NCI-H226 (cell line): ENCODE measurements at places on chromosomes 7 and 10.

DNA sequence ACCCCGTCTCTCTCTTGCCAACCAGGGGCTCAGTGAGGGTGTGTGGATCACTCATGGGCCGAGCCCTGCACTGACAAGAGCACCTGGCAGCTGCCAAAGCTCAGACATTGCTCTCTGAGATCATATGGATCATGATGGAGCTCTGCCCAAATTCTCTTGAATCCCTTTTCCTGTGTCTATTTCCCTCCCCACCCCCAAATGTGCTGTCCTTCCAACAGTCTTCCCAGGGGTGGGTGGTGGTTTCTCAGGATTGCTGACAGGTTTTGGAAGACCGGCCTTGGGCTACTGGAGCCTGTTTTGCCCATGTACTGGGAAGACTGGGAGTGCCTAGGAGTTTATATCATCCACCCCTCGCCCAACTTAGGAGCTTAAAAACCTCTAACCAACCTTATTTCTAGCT, 10.5 kb downstream of the ARHGAP22 start:
- no peak for DNase-seq

GRCh38 chr10:108443636-108444035, 1279.1 kb upstream of the SORCS1 start:
- no peak for DNase-seq

DNA sequence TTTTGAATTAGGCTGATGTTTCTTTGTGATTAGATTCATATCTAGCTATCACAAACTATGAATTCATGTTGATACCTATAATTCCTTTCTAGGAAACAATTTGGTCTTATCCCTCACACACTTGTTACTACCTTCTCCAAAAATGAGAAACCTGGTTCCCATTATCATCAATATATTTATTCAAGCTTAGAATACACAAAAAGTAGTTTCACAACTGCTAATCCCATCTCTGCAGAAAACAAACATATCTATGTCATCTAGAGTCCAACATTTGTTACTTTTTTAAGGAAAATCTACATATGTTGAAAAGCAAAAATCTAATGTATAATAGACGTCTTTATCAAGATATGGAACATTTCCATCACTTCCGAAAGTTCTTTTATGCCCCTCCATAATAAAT, 110.4 kb downstream of the MICU1 start:
- DNase-seq: no peak

GRCh38 chr7:85796956-85797355, 610.1 kb upstream of the SEMA3D start:
- no peak for DNase-seq

GRCh38 chr10:90269699-90270098, 568.3 kb downstream of the KIF20B start:
- DNase-seq: no peak

- no peak for DNase-seq
Measured at GRCh38 chr7:101216860-101217387, 457 bp downstream of the PLOD3 start.

DNA sequence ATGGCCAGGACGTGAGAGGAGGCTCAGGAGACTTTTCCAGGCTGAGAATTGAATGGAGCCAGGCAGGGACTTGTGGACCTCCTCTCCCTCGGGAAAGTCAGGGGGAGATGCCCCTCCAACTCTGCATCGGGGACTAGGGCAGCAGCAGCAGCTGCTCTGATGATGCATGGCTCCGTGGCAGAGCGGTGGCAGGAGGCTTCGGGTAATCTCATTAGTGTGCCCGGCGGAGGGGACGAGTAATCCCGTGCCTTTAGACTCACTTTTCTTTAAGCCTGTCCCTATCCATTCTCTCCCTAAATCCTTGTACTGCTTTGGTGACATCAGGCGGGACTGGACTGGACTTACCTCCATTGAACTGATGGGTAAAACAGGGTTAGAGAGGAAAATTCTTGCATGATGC, 75.1 kb downstream of the ZMIZ1 start:
- no peak for DNase-seq

GRCh38 chr10:17143055-17143690, 13.6 kb upstream of the CUBN start:
- DNase-seq: no peak

- DNase-seq: no peak
Measured at GRCh38 chr7:77232467-77232866, 32.8 kb upstream of the FGL2 start.

DNA sequence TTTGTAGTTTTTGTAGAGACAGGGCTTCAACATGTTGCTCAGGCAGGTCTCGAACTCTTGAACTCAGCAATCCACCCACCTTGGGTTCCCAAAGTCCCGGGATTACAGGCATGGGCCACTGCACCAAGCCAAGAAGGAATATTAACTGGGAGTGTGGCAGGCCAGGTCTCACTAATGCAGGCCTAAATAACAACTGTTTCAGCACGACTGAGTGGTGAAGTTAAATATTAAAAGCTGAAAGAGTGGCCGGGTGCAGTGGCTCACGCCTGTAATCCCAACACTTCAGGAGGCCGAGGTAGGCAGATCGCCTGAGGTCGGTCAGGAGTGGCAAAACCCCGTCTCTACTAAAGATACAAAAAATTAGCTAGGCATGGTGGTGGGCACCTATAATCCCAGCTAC, 21.1 kb downstream of the CHUK start:
- DNase-seq: no peak

DNA sequence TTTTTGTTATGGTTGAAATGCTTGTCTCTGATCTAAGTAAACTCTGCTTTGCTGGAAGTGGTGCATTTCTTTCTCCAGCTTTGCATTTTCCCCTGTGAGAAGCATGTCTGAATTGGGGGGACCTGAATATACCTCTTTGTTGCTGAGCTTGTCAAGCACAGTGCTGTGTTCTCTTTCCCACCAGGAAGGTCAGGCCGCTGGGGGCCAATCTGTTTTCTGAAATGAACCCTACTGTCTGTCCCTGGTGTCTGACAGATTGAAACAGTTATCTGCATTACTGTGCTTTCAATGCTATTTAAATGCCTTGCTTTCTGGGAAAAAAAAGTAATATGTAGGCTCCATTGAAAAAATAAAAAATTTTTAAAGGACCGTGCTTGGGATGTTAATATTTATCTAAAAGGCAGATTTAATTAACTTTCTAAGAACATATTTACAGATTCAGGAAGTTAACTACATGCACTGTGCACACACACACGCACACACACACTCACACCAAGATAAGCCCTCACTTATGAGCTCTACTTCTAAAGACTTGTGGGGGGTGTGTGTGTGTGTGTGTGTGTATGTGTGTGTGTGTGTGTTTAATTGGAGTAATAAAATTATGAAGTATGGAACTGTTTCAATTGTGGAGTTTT, 127.0 kb upstream of the FZD1 start:
- no peak for DNase-seq

- DNase-seq: no peak
Measured at GRCh38 chr10:106173838-106174237, 990.7 kb downstream of the SORCS1 start.

GRCh38 chr7:11298220-11298619, 324.5 kb downstream of the PHF14 start:
- no peak for DNase-seq

GRCh38 chr7:41567031-41567730, 135.7 kb downstream of the INHBA start:
- DNase-seq: peak; percentile 72

- DNase-seq: no peak
Measured at GRCh38 chr7:158204453-158204852, 383.2 kb downstream of the PTPRN2 start.

DNA sequence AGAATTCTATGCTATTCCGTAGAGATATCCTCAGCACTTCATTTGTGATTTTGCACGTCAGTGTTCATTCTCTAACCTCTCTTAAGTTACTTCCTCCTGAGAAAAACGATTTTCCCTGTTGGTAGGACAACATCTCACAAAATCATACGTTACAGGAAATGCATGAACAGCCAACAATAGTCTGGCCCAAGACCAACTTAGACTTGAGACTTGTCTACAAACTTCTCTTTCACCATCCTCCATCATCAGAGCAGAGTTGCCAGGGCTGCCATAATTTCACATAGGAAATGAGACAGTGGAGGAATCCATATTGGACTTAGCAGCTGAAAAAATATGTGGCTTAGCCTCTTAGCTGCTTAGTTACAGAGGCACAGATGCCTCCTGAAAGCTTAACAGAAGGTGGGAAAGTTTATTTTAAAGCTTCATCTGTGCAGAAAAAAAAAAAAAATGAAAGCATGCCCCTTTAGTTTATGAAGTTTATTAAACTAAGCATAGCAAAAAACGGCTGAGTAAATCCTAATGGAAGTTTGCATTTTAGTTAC, 222.5 kb upstream of the CACNA2D1 start:
- no peak for DNase-seq

DNA sequence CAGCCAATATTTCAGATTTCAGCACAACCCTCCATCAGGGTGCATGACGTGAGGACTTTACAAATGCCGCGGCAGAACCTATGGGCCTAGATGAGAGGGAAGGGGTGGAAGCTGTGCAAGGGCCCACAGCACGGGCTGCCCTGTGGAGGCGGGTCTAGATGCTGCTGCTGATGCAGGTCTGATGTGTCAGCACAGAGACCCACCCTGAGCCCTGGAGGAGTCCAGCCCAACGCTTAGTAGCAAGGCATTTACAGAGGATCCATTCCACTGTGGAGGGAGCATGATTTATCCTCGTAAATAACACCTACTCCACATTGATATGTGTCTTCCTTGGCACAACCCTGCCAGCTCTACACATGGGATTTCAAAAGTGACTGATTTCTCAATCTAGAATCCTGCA, 48.5 kb downstream of the MYL10 start:
- no peak for DNase-seq

GRCh38 chr10:1215862-1216573, 159.8 kb downstream of the WDR37 start:
- no peak for DNase-seq

- peak; percentile 28 for DNase-seq
Measured at GRCh38 chr7:111531993-111532392, 30.3 kb downstream of the IMMP2L start.

DNA sequence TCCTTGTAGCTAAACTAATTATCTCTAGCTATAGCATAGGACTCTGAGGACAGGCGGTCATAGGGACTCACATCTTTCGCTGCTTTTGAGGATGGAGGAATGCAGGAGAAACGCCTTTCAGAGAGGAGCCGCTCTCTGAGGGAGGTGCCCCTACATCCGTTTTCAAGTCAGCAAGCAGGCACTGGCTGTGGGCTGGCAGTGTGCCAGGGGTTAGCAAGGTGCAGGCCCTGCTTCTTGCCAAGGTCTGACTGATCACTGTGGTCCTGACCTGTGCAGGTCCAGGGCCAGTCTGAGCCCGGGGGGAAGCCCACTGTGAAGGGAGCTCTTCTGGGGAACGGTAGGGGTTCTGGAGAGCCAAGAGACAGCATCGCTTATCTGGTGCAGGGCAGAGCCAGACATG, 89.4 kb downstream of the SH3PXD2A start:
- peak; percentile 48 for DNase-seq

GRCh38 chr10:100204370-100204769, 18.5 kb upstream of the ERLIN1 start:
- no peak for DNase-seq
